ENCODE measurements at places on chromosomes 4 and X.

- DNase-seq, result no peak
These were observed 5.1 kb downstream of the PPP1R2C start for GRCh38 chrX:42772874-42773273.

DNA sequence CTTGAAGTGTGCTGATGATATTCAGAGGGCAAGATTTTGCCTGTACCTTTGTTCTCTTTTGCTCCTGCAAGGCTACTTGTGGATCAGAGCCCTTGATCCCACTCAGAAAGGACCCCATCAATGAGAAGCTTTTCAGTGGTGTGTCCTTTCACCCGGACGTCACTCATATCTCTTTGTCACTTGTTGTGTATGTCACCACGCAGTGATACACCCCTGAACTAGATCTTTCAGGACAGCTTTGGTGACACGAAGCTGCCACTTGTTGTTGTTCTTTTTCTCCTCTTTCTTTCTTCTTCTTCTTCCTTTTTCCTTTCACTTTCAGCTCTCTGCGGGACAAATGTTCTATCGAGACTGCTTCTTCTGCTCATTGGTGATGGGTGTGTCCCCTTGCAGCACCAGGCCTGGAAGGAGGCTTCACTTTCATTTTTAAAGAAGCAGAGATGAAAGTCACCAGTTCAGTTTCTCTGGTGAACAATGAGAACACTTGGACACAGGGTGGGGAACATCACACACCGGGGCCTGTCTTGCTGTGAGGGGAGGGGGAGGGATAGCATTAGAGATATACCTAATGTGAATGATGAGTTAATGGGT is 83.6 kb downstream of the NBDY start:
- no peak for DNase-seq

- no peak for DNase-seq
These were observed 26.2 kb upstream of the RHOH start for GRCh38 chr4:40170588-40170987.

- DNase-seq, result no peak
These were observed 440.2 kb downstream of the INPP4B start for GRCh38 chr4:142405695-142406498.

- no peak for DNase-seq
These were observed 631.7 kb upstream of the GRIA3 start for GRCh38 chrX:122552286-122552800.

DNA sequence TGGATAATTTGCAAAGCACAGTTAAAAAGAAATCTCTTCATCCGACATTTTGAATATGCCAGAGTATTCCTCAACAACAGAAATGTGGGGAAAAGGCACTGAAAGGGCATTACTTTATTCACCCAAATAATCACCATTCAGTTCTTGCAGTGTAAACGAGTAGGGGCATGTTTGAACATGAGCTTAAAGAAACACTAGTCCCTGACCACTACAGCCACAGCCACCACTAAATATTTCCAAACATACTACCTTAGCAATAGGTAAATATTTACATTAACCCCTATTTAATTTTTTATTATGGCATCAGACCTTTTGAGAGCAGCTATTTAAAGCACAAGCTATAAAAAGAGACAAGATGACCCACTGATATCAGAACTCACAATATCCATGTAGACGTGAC is 27.6 kb downstream of the MCF2 start:
- no peak for DNase-seq

GRCh38 chrX:147891896-147892295 is 19.8 kb upstream of the FMR1 start:
- no peak for DNase-seq

- no peak for DNase-seq
These were observed 364.5 kb upstream of the MAD2L1 start for GRCh38 chr4:120431180-120431579.

- no peak for DNase-seq
These were observed 126.2 kb downstream of the KLHL13 start for GRCh38 chrX:117990438-117990837.

DNA sequence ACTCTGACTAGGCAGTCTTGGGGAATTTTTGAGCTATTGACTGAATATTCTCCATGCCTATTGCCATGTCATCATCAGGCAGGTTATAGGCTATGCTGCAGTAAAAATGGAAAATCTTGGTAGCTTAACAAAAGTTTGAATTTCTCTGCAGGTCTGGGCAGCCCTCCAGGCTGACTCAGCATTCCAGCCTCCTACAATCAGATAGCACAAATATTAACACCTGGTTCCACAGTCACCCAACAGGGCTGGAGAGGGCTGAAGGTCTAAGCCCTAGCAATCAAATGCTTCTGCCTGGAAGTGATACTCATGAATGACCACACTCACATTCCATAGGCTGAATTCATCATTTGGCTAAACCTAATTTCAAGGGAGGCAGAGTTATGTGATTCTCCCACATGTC is 9.6 kb upstream of the PPP3CA start:
- DNase-seq, result no peak

DNA sequence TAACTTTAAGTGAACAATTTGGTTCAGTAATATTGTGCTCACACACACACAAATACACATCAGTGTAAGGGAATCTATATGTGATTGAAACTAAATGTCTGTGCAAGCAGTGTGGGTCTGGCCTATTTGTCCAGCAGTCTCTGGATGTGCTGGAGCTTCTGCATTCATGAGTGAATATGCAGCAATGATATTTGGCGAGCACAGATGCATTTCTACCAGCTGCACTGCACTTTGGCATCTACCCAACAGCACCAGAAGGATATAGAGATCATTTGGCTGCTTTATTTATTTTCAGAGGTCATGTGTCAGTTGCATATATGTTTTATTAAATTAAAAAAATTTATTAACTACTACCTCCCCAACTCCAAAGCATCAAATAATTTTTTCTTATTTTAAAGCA is 613.4 kb upstream of the NR3C2 start:
- DNase-seq, result no peak

DNA sequence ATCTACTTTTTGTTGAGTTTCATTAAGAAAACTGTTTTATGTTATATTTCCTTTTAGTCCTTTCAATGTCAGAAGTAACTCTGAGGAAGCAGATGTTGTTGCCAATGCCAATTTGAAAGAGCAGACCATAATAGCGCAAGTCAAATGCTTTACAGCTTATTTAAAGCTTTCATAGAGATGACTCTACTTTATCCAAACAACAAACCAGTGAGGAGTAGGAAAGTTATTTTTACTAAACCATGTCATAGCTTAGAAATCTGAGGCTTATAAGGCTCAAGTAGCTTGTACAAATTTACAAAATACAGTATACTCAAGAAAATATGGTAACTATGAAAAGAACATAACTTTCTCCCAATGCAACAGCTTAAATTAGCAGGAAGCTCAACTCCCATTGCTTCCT is 40.1 kb upstream of the SPOCK3 start:
- DNase-seq, result no peak

- no peak for DNase-seq
These were observed 37.9 kb upstream of the NKAP start for GRCh38 chrX:119981286-119982070.

DNA sequence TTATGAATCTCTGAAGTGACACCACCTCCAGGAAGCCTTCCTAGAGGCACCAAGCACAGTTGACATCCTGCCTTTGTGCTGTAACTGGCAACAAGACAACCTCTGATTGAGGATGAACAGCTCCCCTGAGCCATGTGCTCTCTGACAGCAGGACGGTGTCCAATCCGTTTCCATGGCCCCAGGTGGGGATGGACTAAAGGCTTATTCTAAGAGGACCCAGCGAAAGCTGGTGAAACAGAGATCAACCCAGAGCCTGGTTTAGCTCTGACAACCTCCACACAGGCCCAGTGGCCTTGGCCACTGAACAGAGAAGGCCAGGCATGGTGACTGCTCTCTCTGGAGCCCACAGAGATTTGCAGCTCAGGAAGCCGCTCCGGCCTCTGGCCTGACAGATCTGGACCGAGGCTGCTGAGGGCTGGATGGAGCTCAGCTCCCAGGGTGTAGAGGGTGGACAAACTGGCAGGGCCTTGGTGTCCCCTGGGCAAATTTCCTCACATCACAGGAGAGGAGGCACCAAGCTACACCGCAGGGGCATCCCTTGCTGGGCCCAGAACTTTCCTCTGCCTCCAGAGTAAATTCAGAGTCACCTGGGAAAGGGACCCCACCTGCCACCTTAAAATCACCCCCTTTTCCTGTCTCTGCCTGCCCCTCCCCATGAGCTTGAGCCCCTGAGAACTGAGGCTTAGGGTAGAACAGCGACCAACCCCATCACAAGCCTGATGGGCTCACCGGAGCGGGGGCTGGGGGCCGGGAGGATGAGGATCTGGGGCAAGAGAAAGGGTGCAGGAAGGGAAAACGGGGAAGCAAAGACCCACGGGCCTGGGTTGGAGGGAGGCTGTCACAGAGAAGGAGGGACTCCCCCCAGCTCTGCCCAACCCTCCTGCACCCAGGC is 40.2 kb downstream of the HMX1 start:
- no peak for DNase-seq

GRCh38 chr4:81032771-81033684 is 2.5 kb downstream of the BMP3 start:
- DNase-seq, result no peak

Measured in liver (tissue), 10 donors.